ENCODE measurements at places on chromosomes 3 and 15. TPM values are rescaled to one million over a fixed set of nuclear protein-coding genes. Genes with fewer than 3 reads are reported as not detected.

The CEP152 gene
- total RNA-seq, result 19.5 TPM

DNA sequence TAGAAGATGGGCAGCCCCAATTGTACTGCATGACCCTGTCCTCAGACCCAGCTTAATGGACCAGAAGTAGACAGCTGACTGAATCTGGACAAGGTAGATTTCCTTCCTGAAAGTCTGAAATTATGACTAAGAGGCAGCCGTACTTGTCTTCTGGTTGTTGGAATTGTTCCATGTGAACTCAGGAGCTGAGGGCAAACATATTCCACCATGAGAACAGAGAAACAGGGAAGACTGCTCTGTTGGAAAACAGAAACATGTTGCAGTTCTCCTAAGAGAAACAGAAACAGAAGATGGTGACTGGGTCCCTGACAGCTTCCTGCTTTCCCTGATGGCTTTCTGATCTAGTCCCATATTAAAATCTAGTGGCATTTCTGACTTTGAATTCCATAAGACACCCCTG is 24.1 kb downstream of the POPDC2 start:
- DNase-seq, result no peak

DNA sequence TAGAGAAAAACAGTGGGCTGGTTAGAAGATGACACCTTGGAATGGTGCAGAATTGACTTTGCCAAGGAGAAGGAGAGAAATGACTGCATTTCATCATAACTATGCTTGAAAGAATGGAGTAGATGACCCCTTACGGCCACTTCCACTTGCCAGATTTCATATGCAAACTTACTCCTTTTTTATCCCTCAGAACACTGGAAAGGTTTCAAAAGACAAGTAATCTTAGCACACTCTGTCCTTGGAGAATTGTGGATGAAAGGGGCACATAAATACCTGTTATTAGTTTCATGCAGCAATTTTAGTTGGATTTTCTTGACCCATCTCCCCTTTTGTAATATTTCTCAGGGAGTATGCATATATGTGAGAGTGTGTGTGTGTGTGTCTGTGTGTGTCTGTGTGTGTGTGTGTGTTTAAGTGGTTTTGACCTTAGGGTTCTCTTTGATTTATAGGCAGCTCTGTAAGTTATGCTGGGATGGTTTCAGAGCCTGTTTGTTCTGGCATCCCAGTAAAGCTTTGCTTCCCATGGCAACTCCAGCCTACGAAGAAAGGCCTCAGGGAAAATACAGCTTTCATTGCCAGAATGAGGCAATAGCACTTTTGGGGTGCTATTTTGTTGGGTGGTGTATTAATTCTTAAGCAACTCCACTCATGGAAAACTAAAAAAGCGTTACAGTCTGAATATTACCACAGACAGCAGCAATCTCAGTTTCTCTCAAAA is 122.2 kb upstream of the TP63 start:
- DNase-seq, result no peak

The PLXNA1 gene
- 44.4 TPM for total RNA-seq

The GCNT3 gene
- 0.13 TPM for total RNA-seq

The ADAMTS9 gene
- 4.0 TPM for total RNA-seq

GRCh38 chr3:181313335-181313734 is 323.8 kb upstream of the DNAJC19 start:
- DNase-seq, result no peak

DNA sequence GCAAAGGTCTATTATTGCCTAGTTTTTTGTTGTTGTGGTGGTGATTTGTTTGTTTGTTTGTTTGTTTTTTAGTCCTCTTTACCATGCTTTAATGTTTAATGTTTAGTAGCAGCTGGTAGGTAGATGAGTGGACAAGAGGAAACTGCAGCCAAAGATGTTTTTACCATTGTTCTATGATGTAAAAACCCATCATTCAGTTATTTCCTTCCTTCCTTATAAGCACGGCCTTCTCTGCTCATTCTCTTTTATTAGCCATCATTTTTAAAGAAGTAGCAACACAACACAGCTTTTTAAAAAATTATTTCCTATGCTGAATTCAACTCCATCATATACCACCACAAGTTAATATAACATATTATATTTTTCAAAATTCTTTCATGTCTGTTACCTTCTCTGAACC is 58.5 kb upstream of the BOC start:
- DNase-seq, result no peak

GRCh38 chr3:180409170-180409569 is 192.8 kb upstream of the TTC14 start:
- no peak for DNase-seq

DNA sequence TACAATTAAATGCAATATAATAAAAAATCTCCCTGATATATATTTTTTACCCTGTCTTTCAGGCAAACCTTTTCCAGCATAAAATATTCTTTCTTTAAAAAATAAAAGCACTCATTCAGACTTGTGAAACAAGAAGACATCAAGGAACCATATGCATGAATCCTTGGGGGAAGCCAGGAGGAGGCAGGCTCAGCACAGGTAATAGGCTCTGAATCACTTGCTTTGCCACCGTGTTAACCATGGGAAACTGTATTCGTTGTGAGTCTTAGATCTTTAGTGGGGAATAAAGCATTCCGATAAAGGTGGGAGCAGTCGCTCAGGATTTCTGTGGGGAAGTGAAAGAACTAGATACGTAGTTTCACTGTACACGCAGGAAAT is 42.4 kb downstream of the FBN1 start:
- no peak for DNase-seq

DNA sequence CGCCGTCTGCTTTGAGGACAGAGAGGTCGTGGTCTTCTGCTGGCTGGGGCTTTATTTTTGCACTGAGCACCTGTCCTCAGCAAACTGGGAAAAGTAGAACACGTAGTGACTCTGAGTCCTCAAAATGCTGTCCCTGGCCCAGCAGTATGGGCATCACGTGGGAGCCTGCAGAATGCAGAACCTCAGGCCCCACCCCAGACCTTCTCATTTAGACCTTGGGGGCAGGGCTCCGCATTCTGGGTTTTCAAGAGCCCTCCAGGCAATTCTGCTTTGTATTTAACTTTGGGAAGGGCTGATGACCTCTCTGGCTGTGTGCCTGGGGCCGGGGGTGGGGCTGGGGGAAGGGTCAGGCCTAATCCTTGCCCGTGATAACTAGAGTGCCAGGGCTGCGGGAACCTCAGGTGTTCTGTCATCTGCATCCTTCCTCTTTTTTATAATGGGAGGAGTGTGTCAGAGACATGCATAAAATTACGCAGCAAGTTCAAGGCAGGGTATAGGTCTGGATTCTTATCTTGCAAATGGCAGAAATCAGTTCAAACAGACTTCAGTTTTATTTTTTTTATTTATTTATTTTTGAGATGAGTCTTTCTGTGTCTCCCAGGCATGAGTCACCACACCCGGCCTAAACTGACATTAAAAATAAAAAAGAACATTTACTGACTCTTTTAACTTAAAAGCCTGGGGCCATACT is 11.1 kb downstream of the SLC6A6 start:
- DNase-seq, result no peak

The CFAP92 gene
- not detected for total RNA-seq

DNA sequence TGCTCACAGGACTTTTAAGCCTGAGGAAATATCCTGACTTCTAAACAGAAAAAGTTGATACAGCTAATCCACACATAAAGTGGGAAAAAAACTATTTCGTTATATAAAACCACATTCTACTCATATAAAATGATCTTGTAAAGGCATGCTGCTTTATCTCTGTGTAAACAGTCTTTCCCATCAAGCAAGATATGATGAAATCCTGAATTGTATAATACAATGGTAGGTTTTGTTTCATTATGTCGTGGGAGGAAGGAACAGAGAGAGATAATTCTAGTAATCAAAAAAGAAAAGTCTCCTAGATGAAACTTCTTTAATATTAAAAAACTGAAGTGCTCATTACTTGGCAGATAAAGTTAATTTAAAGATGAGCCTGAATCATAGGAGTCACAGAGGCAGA is 92.6 kb upstream of the SNTN start:
- DNase-seq, result no peak

DNA sequence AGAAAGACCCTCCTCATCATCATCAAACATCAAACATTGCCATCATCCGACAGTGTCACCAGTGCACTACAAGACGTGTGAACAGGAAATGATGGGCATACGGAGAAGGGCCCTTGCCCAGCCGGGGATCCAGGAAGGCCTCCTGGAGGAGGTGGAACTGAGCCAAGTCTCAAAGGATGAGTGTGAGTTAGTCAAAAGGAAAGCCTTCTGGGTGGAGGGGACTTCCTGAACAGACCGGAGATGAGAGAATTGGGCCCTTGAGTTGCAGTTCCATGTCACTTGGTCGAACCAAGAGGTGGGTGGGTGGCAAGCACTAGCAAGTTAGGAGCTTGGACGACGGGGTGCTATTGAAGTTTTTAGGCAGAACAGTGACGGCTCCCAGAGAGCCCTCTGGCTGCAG is 8.5 kb downstream of the SEMA4B start:
- no peak for DNase-seq

DNA sequence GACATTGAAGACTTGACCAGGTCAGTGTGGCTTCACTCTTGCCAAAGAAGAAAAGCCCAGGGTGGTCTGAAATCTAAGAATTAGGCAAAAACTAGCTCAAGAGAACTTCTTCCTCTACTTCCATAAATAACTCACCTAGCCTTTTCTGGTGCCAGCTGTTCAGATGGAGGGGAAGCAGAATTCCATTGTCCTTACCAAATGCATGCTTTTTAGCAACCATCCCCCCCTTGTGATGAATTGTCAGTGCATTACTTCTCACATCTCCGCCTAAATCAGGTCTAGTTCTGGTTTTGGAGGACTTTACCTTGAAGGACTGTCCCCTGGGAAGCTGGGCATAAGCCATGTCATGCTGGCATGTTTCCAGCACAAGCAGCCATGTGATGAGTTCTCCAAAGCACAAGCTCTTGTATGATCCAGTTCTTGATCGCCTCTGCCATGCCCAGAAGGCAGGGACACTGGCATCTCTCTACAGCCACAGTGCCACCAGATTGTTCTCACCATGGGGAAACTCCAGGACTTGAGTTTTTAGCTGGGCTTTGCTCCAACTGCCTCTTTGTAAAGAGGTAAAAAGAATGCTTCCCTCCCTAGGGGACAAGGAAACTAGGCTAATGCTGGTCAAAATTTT is 96.4 kb upstream of the IL12A start:
- DNase-seq, result no peak
